ENCODE measurements at places on chromosomes 3 and 15.

GRCh38 chr3:134459562-134459961 lies 26.2 kb downstream of the ANAPC13 start:
- DNase-seq: no peak

DNA sequence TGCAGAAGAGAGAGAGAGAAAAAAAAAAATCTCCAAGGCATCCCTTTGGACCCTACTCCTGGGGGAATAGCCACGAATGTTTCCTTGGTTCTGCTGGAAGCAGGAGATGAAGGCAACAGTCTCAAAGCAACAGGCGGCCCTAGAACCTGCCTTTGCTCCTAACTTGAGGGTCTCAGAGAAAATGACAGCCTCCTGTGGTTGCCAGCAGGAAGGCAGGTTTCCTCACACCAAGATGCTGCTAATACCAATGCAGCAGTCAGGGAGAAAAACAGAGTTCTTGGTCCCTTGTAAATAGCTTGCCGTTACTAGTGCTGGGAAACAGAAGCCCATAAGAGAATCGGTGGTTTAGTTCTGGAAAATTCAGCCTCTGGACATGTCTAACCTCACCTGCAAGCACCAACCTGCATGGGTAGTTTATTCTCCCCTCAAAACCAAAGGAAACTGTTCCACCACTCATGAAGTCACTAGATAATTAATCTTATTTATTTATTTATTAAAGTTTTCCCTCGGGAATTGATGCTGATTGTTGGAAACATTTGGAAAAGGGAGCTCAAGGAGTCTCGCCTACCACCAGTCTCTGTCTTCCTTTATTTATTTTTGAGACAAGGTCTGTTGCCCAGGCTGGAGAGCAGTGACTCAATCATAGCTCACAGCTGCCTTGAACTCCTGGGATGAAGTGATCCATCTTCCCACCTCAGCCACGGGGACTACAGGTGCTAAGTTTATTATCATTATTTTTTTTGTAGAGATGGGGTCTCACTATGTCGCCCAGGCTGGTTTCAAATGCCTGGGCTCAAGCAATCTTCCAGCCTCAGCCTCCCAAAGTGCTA lies 883 bp upstream of the FRMD4B start:
- DNase-seq: no peak

GRCh38 chr15:48935236-48935635 lies 28.5 kb downstream of the SHC4 start:
- no peak for DNase-seq

DNA sequence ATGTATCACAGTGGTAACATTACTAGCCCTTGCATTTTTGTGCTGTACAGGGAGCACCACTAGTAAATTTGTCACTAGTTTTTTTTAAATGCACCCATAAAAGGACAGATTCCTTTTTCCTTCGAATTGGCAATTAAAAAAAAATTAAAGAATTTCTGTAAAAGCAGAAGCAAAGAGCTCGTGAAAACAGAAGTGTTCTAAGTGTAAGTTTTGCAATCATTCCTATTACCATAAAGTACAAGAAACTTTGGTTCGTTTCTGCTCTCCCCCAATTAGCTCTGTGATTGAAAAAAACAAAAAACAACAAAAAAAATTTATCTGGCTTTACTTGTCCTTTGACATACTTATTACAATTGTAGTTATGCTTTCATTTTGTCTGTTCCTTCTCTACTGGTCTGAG lies 5.3 kb downstream of the SERP1 start:
- no peak for DNase-seq

DNA sequence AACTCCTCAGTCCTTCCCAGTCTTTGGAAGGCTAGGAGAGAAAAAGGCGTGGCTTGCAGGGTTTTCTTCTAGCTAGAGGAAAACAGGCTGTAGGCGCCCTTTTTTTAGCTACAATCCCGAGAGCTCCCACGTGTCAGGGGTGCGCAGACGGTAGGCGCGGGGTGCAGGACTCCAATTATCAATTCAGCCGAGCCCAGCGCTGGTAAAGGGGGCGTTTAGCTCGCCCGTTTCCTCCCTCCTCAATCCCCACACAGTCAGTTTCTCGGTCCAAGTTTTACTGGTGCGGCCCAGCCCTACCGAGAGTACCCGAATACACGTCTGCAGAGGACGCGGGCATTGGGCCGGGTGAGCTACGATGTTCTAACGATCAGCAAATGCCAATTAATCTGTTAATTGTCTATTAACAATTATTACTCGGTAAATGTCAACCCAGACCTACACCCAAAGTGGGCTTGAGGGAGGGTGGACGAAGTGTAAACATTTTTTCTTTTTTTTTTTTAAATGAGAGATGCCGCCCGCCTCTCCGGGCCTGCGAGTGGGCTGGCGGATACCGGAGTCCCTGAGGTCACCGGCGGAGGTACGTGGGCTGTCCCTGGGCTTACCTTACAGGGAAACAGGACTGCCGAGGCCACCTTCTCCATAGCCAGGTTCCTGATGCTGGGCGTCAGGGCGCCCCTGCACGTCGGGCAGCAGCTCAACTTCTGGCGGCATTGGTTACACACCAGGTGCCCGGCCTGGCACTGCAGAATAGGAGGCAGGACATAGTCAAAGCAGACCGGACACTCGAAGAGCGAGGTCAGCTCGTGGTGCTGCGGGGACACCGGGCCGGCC lies 923 bp downstream of the SIAH2 start:
- no peak for DNase-seq

GRCh38 chr15:37524601-37525000 lies 409.8 kb upstream of the TMCO5A start:
- DNase-seq: no peak

DNA sequence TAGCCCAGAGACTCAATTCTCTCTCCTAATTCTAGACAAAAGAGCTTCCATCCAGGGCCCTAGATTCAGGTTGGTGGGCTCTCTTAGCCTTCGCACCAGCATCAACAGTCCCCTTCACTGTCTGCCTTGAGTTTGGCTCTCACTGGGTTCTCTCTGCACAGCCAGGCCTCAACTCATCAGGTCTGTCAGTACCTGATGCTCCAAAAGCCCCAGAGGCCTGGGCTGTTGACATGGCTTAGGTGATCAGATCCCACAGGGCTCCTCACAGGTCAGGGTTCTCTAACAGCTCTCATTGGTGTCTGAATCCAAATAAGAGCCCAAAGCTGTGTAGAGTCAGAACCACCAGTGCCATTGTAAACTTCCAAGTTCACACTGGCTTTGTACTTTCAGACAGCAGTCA lies 206.6 kb upstream of the PPP2R3A start:
- no peak for DNase-seq

GRCh38 chr3:25313286-25313685 lies 114.8 kb upstream of the RARB start:
- no peak for DNase-seq

DNA sequence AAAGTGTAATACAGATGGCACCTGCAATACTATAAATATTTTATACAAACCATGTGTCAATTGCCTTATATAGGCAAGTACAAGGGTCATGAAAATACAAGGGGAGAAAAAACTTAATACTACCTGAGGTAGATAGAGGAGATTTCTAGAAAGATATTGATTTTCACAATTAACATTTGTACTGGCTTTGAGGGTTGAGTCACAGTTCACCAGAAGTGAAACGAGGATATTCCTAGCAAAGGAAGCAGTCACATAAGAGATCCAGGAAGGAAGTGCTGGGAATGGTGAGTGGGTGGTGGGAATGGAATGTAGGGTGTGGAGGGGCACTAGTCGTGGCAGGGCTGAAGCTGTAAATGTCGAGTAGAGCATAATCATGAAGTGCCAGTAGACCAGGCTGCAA lies 108.7 kb downstream of the P2RY1 start:
- no peak for DNase-seq

DNA sequence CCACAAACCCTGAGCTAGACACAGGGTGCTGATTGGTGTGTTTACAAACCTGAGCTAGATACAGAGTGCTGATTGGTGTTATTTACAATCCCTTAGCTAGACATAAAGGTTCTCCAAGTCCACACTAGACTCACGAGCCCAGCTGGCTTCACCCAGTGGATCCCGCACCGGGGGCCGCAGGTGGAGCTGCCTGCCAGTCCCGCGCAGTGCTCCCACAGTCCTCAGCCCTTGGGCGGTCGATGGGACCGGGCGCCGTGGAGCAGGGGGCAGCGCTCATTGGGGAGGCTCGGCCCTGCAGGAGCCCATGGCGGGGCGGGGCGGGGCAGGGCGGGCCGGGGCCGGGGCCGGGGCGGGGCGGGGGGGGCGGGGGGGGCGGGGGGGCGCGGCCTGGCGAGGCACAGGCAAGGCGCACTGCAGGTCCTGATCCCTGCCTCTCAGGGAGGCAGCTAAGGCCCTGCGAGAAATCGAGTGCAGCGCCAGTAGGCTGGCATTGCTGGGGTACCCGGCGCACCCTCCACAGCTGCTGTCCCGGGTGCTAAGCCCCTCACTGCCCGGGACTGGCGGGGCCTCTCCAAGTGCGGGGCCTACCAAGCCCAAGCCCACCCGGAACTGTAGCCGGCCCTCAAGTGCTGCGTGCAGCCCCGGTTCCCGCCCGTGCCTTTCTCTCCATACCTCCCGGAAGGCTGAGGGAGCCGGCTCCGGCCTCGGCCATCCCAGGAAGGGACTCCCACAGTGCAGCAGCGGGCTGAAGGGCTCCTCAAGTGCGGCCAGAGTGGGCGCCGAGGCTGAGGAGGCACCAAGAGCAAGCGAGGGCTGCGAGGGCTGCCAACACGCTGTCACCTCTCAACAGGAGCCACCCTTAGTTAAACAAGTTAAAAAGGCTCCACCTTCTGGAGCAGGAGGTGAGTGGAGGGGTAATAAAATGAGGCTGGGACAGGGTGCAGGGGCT lies 9.8 kb upstream of the TMEM40 start:
- DNase-seq: no peak

DNA sequence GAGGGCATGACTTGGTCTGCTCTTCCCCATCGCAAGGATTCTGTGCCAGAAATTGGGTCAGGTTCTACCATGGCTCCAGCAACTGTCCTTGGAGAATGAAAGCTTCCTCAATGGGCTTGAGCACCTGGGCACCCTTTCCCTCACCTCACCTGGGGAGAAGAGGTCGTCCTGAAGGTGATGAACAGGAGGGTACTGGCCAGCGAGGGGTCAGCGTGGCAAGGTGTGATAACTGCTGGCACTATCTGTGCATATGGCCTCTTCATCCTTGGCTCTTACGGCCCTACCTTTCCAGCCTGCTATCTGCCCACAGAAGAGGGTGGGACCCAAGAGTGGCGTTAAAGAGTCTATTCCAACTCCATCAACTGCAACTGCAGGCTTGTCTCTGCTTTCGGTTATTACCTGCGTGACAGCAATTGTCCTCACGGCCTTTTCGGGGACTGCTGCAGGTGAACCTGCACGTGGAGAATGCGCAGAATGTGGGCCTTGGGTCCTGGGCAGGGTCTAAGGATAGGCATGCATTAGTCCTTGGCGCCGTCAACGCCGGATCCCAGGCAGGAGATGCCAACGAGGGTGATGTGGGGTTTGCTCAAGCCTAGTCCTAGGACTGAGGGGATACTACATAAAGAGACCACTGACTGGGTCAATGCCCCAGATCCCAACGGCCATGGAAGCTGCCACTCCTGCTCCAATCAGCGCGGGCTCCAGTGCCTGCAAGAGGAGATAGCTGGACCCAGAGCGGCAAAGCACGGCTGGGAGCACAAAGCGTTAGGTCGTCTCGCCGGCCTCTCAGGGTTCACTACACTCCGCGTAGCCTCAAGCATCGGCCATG lies 625 bp upstream of the RBM15B start:
- no peak for DNase-seq

DNA sequence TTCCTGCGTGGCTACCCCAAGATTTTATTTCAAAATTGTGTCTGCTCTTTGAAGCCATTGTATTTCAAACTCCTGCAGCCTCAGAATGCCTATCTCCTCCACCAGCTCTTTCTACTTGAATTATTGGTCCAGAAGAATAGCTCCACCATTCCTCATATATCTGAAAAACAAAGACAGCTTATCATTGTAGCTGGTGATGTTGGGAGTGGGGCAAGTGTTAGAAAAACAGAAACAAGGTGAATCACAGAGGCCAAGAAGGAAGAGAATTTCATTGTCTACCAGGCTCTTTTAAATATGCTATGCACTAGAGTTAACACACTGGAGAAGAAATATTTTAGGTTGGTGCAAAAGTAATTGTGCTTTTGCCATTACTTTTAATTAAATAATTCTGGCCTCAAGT lies 307.9 kb upstream of the ROPN1 start:
- DNase-seq: no peak

GRCh38 chr3:39000008-39000450 lies 51.7 kb downstream of the SCN11A start:
- peak; percentile 36 for DNase-seq

DNA sequence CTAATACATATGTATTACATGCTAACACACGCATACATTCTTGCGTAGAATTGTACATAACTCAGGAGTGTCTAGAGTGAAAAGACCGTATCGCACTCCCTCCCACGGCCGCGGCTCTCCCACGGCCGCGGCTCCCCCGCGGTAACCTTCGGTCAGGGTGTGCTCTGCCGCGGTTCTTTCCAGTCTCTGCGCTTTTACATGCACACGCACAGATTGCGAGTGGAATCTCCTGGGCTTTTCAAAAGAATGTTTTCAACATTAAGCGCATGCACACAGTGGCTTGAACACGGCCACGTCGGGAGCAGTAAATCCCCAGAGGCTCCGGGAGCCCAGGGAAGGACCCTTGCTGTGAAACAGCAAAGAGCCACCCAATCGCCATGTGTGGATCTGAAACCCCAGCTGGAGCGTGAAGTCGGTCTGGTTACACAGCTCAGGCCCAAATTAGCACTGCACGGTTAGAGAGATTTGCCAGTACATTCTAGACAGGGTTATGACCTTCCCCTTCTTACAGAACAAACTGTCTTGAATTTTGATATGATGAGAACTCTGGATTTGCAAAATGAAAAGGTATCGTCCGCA lies 805 bp upstream of the RGMA start:
- DNase-seq: no peak

- DNase-seq: no peak
Measured at GRCh38 chr3:4751502-4752101, 227.6 kb upstream of the BHLHE40 start.

DNA sequence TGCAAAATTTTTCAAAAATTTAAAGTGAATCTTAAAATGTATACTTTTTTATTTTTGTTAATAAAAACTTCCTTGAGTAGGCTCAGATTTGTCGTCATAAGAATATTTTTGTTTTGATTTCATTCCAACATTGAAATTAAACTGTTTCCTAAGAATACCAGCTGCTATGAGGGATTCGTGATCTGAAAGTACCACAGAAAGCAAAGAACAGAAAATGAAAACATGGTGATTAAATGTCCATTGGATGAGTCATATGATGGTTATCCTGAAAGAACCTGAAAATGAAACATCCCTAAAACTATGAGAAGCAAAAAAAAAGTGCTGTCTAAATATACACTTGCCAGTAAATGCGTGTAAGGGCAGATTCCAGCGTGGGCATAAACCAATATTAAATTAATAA lies 143.8 kb downstream of the GMNC start:
- no peak for DNase-seq
